ENCODE measurements at places on chromosomes 1 and 21.

GRCh38 chr1:210043058-210043457 is 105.0 kb downstream of the SYT14 start:
- DNase-seq: no peak

DNA sequence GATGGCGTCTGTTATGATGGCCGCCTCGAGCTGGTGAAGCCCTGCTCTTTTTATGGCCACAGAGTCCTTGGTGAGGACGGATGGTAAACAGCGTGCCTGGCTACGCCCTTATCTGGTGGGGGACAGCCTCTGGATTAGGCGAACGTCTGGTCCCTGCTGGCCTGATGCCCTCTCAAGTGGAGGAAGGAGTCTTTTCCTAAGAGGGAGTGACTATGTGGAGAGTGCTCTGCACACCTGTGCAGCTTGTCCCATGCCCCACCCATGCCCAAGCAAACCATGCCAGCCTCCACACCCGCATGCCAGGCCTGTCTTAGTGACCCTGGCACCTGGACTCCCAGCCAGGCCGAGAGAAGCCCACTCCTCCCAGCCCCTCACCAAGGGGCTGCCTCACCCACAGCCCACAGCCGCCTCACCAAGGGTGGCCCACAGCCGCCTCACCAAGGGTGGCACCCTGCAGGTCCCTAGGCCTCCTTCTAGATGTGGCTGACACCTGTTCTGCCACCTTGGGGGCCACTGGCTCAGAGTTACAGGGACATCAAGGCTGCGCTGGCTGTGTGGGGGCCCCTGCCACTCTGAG is 40.2 kb downstream of the WNT9A start:
- no peak for DNase-seq

- DNase-seq: no peak
Measured at GRCh38 chr1:63981408-63981773, 207.6 kb downstream of the ROR1 start.

- DNase-seq: peak; percentile 30
Measured at GRCh38 chr1:244672946-244673682, 20.2 kb downstream of the DESI2 start.

GRCh38 chr1:246591047-246591446 is 24.8 kb downstream of the CNST start:
- DNase-seq: no peak

GRCh38 chr1:163263818-163264655 is 57.7 kb upstream of the NUF2 start:
- no peak for DNase-seq

- no peak for DNase-seq
Measured at GRCh38 chr1:3659093-3659492, 6.8 kb downstream of the TP73 start.

DNA sequence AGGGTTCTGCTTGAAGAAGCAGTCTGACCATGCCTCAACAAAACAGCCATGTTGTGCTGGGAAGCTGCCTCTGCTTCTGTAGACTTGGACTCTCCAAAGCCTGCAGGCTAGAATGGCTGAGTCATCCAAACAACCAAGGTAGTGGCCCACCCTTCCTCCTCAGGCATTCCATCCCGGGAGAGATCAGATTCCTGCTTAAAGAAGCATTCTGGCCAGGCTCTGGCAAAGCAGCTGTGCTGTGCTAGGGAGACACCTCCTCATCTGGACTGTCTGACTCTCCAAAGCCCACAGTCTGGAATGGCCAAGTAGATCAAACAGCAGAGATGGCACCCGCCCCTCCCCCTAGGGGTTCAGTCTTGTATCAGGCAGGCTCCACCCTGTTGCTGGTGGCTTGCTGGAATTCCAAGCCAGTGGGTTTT is 38.3 kb upstream of the F3 start:
- DNase-seq: peak; percentile 34

DNA sequence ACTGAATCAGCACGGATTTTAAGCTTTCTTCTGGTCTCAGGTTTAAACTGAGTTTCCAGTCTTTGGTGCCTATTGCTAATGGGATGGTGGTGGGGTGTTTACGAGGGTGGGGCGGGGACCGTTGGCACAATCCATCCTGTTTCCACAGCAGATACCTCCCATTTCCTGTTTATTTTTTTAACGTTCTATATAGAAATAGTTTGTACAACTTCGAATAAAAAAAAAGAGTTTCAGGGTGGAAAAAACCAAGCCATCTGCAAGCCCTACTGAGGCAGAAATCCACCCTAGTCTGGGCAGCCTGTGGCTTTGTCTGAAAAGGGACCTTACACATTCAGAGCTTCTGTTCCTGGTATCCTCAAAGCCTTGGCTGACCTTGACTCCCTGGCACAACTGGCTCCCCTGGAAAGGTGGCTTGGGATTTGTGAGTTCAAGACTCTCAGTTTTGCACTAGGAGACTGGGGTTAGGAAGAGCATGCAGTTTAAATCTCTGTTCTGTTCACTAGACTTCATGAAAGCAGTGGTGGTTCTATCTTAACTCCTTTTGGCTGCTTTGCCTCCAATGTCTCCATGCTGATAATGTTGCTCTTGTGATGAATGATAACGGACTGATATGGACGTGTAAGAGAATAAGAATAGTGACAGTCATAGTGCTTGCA is 46.7 kb downstream of the VANGL2 start:
- DNase-seq: no peak

GRCh38 chr1:26401891-26402290 is 8.7 kb upstream of the LIN28A start:
- no peak for DNase-seq

Measured in eye (tissue), 1 donor.